ENCODE measurements at places on chromosomes 5 and 9.

DNA sequence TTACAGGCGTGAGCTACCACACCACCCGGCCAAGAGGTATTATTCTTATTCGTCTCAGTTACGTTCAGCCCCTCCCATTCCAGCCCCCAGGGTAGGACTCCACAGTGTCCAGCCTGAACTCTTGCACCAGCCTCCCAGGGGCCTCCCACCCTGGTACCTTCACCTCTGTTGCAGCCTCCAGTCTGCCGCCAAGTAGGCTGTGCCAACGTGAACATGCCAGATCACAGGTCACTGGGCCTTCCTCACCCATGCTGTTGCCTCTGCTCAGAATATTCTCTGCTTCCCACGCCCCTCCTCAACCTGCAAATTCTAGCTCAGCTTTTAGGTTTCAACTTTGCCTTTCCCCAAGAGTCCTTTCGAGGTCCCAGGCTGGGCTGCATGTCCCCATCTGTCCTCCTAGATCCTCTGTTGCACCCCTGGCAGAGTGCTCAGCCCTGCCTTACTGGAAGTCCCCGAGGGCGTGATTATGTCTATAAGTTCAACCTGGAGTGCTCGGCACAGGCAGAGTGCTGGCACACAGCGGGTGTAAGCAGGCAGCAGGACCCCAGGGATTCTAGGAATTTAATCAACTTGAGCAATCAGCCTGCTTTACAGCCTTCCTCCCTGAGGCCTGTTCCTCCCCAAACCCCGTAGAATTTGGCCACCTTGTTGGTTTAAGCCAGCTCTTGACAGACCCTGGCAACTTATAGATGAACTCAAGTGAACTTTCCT is 13.1 kb upstream of the STXBP1 start:
- DNase-seq: no peak

GRCh38 chr9:133351908-133352634 is 4.1 kb downstream of the RPL7A start:
- DNase-seq: peak; percentile 71

GRCh38 chr9:71431931-71432330 is 310.5 kb upstream of the TRPM3 start:
- DNase-seq: no peak

DNA sequence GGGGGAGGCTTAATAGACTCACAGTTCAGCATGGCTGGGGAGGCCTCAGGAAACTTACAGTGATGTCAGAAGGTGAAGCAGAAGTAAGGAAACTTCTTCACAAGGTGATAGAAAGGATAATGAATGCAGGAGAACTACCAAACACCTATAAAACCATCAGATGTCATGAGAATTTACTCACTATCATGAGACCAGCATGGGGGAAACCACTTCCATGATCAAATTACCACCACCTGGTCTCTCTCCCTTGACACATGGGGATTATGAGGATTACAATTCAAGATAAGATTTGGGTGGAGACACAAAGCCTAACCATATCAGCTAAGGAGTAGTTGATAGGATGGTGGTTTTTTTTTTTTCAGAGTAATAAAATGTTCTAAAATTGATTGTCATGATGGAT is 201.8 kb downstream of the CDH12 start:
- no peak for DNase-seq

DNA sequence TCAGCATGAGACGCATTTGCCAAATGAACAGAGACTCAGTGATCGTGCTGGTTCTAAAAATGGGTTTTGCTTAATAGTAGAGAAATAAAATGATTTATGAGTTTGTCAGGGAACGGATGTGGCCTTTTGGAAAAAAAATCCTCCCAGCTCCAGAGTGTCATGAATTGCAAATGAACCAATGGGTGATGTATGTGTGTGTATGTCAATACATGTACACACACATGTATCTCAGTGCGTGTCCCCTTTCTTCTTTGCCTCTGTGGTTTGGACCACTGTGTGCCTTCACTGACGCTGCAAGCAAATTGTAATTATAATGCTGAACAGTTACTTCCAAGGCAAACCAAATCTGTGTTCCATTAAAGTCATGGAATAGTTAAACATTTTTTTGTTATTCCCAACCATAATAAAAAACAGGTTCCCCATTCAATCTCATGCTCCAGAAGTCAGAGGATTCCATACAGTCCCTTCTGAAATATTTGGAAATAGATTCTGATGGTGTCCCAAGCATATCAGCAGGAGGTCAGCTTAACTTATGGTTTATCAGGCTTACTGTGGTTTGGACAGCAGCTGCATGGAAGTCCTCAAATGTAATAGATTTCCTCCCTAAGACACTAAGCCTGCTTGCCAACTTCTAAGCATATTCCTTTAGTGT is 630.5 kb downstream of the ACTL7B start:
- DNase-seq: no peak

- no peak for DNase-seq
These were observed 81.5 kb downstream of the LMX1B start for GRCh38 chr9:126695186-126695585.

- DNase-seq: no peak
These were observed 3.0 kb upstream of the TMEM210 start for GRCh38 chr9:137174722-137175293.

- peak; percentile 36 for DNase-seq
These were observed 16.1 kb upstream of the DRD1 start for GRCh38 chr5:175460126-175460525.

DNA sequence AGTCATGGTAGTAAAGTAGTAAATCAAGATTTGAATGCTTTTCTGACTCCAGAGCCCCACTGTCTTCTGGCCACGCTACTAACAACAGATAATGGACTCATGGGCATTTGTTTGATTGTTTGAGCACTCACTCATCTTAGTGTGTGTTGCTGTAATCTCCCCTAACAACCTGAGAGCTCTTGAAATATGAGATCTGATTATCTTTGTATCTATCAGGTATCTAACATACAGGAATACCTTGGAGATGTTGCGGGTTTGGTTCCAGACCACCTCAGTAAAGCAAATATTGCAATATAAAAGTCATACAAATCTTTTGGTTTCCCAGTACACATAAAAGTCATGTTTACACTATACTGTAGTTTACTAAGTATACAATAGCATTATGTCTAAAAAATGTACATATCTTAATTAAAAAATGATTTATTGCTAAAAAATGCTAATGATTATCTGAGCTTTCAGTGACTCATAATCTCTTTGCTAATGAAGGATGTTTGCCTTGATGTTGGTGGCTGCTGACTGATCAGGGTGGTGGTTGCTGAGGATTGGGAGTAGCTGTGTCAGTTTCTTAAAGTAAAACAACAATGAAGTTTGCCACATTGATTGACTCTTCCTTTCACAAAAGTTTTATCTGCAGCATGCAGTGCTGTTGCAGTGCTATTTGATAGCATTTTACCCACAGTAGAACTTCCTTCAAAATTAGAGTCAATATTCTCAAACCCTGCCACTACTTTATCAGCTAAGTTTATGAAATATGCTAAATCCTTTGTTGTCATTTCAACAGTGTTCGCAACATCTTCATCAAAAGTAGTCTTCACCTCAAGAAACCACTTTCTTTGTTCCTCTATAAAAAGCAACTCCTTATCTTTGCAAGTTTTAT is 92.2 kb downstream of the ZNF462 start:
- no peak for DNase-seq

GRCh38 chr9:9970514-9970913 is 642.3 kb downstream of the PTPRD start:
- DNase-seq: no peak

DNA sequence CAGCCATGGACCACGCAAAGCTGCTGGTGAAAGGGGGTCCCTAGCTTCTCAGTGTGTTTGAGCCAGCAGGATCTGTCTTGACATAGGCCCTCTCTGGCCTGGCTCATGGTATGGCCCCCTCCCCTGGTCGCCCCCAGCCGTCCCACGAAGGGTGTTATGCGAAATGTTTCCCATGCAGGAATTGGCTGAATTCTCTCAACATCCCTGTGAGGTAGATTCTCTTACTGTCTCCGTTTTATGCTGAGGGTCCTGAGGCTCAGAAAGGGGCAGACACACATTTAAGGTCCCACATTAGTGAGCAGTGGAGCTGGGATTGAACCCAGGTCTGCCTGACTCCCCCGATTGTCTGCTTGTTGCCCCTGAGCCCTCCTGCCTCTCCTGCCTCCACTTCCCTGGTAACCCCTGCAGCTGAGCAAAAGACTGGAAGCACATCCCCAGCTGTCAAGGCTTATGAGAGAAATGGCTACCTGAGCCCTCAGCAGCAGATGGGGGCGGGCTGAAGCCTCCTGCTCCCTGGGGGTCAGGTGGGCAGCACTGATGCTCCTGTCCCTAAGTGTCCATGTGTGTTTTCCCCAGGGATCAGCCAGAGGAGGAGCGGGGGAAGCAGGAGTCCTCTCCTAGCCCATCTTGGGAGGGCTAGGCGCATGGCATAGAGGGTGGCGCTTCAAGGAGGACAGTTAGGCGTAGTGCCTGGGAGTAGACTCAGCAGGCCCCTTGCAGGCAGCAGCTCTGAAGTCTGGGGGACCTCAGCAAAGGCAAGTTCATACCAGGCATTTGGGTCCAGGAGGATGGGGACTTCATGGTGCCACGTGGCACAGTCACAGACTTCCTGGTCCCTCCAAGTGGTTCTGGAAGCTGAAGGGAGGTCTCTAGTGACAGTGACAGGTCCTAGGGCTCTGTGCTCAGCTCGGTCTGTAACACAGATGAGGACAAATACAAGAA is 49.0 kb upstream of the GARNL3 start:
- no peak for DNase-seq

- DNase-seq: peak; percentile 1
These were observed 11.4 kb downstream of the DCANP1 start for GRCh38 chr5:135435467-135436330.

DNA sequence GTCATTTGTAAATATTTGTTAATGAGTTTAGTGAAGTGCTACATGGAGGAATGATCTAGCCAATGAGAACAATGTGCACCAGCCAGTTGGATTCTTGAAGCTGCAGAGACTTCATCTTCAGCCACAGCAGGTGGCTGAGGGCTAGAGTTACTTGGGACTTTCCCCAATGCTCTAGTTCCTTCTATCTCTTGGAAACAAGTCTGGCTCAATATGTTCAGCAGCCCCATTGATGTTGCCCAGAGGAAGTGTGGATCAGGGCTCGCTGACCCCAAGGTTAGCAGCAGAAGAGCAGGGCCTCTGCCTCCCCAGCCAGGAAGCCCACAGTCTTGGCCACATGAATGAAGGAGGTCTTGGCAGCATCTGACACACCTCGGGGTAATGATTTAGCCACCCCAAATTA is 117.5 kb downstream of the SLC1A3 start:
- no peak for DNase-seq

GRCh38 chr5:136768457-136768856 is 403.1 kb upstream of the TRPC7 start:
- no peak for DNase-seq

DNA sequence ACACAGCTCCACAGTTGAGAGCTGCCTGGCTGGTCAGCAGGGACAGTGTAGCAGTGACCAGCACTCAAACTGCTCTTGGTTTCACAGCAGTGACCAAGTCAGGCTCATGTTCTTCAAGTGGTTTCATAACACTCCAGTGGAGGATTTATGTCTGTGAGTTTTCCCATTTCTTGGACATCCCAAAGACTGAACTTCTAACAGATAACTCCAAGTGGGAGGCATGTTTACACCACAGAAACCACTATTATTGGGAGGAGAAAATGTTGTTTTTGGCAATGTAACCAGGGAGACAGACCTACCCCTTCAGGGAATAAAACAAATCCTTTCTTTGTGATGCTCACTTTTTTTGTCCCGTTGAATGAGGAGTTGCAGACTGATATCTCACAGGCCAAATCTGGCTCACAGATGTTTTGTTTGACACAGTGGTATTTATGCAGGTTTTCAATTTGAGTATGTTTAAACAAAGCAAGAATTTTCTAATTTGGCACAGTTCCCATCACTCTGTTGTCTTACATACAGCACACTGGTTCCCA is 141.5 kb downstream of the RMI1 start:
- DNase-seq: peak; percentile 63

DNA sequence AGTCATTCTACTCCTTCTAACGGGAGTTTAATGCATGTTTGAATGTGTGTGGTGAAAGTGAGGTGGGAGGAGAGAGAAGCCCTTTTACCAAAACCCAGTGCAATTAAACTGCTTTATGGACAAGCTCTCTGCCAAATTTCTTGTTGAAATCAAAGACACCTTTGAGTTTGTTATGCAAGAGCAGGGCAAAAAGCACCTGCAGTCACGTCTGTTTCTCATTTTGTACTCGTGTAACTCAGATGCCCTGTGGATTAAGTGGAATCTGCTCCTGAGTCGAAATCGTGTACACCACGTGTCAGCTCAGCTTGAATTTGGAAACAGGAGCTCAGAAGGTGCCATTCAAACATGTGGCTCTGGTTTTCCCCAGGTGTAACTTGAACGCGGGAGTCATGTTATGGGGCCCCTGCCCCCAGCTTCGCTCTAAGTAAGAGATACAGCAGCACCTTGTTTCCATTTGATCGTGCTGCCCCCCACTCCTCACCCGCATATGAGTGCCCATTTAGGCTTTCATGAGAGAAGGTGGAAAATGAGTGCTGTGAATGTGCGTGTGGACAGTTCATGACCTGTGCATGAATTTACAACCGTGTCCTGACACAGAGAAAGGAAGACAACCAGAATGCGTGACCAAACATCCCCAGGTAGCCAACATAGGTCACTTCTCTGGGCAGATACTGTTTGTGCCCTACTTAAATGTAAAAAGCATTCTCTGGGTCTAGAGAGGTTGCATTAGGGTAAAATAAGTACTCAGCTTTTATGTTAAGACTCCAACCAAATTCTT is 347.0 kb upstream of the SLC30A5 start:
- DNase-seq: no peak

- DNase-seq: no peak
These were observed 38.2 kb upstream of the DMXL1 start for GRCh38 chr5:119032656-119033055.

GRCh38 chr9:78239506-78239905 is 3.6 kb downstream of the CEP78 start:
- DNase-seq: no peak

GRCh38 chr5:180786531-180787398 is 15.8 kb downstream of the MGAT1 start:
- DNase-seq: peak; percentile 37

DNA sequence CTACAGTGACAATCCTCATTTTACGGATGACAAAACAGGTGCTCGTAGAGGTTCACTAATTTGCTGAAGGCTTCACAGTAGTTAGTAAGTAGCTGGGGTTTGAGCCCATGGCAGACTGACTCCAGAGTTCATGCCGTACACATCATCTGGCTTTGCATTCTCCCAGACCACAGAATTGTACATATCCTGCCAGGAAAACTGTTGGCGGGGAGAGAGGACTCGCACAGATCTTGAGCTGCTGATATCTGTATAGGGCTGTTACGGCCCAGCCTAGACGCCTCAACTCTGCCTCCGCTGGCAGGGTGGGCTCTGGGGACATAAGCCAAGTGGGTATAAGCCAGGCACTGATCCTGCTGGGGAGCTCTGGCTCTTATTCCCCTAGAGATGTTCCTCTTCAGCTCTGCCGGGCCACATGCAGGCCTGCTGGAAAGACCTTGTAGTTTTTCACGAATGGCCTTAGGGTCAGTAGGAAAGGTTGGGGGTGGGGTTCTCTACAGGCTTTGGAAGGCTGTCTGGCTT is 16.3 kb downstream of the LARP1 start:
- peak; percentile 86 for DNase-seq

Data from GM03348 (cell line).